Neural crest cell (in vitro differentiated cells): ENCODE measurements at places on chromosomes 7 and 10. TPM values are rescaled to one million over a fixed set of nuclear protein-coding genes. Genes with fewer than 3 reads are reported as not detected.

GRCh38 chr10:132461103-132461682 is 64.2 kb downstream of the PWWP2B start:
- DNase-seq, result no peak

GRCh38 chr7:120991581-120991980 is 3.1 kb downstream of the CPED1 start:
- DNase-seq, result no peak

GRCh38 chr7:123131961-123132360 is 67.8 kb downstream of the SLC13A1 start:
- DNase-seq, result no peak

- DNase-seq, result no peak
These were observed 112.2 kb upstream of the JCAD start for GRCh38 chr10:30171601-30172000.

- DNase-seq, result no peak
These were observed 17.2 kb upstream of the GLI3 start for GRCh38 chr7:42254217-42254616.

- DNase-seq, result no peak
These were observed 70.8 kb downstream of the HIP1 start for GRCh38 chr7:75667938-75668337.

- peak; percentile 12 for DNase-seq
These were observed 101.2 kb upstream of the ZNF746 start for GRCh38 chr7:149598721-149599308.

DNA sequence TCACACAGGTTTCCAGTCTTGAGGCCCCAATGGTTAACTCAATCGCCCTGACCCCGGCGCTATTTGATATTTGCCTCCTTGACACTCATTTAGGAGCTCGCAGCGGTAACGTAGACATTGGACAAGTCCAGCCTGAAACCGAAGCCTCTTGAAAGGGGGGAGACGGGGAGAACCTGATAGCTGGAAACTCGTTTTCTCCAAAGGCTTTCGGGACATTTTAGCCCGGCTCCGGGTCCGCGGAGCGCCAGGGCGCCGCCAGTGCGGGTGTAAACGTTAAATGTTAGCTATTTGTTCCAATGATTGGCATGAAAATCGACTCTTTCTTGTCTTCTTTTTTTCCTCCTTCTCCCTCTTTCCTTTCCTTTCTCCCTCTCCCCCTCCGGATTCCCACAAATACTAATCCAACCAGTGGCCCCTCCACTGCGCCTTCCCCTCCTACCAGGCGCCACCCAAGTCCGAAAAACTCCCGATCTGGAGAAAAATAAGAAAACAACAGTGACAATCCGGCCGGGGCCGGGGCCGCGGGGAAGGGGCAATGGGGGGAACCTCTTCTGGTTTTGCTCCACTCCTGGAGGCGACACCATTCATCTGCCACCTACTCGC is 17.2 kb upstream of the GATA3 start:
- no peak for DNase-seq

DNA sequence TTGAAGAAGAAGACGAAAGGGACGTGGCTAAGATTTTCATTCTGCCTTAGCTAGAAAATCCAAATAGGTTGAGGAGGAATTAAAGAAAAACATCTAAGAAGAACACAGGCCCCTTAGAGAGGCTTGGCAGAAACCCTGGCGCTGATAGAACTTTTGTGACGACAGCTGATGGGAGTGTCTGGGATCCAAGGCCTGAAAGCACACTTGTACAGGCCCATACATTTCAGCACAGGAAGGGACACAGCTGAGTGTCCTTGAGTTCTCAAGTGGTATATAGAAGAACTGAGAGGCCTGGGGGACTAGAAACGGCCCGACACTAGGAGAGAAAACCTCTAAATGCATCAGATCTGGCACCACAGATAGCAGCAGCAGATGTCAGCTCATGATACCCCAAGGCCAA is 39.5 kb downstream of the PRPS1L1 start:
- no peak for DNase-seq

DNA sequence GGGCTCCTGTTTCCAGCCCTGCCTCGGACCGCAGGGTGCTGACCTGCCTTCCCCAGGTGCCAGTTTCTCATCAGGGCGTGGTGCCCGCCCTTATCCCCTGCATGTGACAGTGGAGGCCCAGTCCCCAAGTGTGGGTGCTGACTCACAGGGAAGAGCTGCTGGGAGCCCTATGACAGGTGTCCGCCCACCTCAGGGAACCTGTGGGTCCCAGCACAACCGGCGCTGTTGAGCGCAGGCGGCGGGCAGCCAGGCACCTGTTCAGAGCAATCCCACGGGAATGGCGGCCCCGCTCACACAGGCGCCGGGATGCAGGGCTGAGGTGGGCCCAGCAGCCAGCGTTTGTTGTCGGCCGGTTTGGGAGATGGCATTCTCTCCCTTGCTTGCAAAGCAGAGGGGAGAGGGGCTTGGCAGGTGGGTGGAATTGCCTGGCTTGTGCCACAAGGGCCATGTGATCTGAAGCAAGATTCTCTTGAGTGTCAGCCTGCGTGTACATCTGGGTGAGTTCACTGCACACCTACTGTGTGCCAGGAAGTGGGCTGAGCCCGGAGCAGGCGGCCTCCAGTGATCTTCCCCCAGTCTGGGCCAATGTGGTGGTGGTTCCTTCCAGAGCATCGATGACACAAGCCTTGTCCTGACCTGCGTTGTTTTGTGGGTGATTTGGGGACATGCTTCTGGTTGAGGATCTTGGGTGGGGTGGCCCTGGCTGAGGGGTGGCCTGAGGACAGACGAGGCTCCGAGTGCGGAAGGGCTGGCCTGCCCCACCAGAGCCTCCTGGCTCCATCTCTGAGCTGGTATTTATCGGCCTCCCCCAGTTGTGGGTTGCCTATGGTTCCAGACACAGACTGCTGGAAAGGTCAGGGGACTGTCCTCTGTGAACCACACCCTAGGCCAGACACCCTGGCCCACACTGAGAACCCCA is 2.4 kb downstream of the PWWP2B start:
- no peak for DNase-seq

DNA sequence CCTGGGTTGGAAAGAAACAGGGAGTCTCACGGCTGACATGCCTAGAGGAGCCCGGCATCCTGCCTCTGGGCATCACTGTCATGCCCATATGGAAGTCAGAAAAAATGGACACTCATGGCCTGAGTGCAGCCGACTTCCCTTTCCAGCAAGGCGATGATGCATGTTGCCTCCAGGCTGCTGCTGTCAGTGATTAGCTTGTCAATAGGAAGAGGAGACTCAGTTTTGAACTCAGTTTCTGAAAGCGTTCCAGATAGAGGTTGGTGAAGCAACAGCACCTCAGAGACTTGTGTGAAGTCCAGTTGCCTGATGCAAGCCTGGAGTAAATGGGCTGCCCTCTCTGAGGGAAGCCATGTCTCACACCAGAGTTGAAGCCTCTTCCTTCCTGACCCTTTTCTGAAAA is 148.4 kb downstream of the TPST1 start:
- DNase-seq, result no peak

DNA sequence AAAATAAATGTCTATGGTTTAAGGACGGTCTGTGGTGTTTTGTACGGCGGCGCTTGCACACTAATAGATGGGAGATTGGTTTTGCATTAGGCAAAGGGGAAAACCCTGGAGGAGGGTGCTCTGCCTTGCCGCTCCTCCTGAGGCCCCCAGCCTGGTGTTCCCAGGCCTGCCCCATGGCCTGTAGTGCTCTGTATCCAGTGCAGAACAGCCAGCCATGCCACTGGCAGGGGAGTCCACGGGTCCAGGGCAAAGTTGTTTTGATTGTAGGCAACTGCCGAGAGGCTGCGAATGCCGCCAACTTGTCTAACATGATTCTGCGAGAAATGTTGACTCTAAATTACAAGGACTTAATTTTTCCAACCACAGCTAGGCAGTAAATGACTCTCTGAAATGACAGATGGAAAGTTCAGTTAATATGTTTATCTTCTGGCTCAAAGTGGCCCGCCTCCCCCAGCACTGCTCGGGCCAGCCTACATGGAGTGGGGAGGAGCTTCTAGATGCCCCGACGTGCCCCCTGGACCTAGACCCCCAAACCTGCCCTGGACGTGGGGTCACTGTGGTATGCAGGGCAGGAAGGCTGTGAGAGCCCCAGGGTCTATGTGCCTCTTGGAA is 104.6 kb upstream of the GDF10 start:
- DNase-seq, result no peak

MKI67 gene
- total RNA-seq, result 140 and 160 TPM in 2 replicates

GTF2IRD1 gene
- total RNA-seq, result 48.0 and 50.1 TPM in 2 replicates

ADAP1 gene
- 5.2 and 6.4 TPM in 2 replicates for total RNA-seq

SUV39H2 gene
- total RNA-seq, result 79.7 and 90.5 TPM in 2 replicates

TCF7L2 gene
- total RNA-seq, result 34.8 and 39.7 TPM in 2 replicates

TMEM213 gene
- total RNA-seq, result not detected in 2 replicates

OTUD1 gene
- total RNA-seq, result 2.7 and 3.3 TPM in 2 replicates

NUTM2B gene
- 1.8 TPM in 2 replicates for total RNA-seq
